ENCODE measurements at places on chromosomes 2 and 18. TPM values are rescaled to one million over a fixed set of nuclear protein-coding genes. Genes with fewer than 3 reads are reported as not detected.

GPR39 gene
- 0.13 TPM for total RNA-seq

RAX gene
- not detected for total RNA-seq

LRP2 gene
- total RNA-seq, result not detected

ZNG1B gene
- total RNA-seq, result 39.0 TPM

LIMS3 gene
- 2.2 TPM for total RNA-seq

GRCh38 chr2:151306621-151307020 lies 17.2 kb upstream of the NMI start:
- H3K36me3 ChIP-seq, result no peaks in the 10 kb centered on the region
- H3K27ac ChIP-seq, result no peak overlapping the region
- H3K4me1 ChIP-seq, result no peaks in the 10 kb centered on the region
- no peak overlapping the region for H3K4me3 ChIP-seq

TUBB8B gene
- total RNA-seq, result not detected

SRD5A2 gene
- total RNA-seq, result not detected
